ENCODE measurements at places on chromosomes 11 and 22. TPM values are rescaled to one million over a fixed set of nuclear protein-coding genes. Genes with fewer than 3 reads are reported as not detected.
A peak's percentile ranks its signal among the peaks of the same experiment; 100 is the strongest.

DNA sequence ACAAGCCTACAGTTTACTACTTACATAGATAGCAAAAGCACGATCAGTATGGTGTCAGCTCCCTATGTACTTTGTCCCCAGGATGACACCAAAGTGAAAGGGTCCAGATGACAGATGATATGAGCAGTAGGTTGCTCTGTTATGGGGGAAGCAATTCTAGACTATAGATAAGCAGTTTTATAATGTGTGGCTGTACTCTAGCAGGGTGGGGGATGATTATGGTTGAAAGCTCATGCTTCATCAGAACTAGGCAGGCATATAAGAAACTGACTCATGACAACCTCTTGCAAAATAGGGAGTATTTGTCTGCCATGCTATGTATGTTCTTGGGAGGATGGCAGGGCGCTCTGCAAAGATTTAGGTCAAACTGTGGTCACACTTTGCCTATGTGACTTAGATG lies 158.2 kb upstream of the ZBED5 start:
- DNase-seq: no peak

DNA sequence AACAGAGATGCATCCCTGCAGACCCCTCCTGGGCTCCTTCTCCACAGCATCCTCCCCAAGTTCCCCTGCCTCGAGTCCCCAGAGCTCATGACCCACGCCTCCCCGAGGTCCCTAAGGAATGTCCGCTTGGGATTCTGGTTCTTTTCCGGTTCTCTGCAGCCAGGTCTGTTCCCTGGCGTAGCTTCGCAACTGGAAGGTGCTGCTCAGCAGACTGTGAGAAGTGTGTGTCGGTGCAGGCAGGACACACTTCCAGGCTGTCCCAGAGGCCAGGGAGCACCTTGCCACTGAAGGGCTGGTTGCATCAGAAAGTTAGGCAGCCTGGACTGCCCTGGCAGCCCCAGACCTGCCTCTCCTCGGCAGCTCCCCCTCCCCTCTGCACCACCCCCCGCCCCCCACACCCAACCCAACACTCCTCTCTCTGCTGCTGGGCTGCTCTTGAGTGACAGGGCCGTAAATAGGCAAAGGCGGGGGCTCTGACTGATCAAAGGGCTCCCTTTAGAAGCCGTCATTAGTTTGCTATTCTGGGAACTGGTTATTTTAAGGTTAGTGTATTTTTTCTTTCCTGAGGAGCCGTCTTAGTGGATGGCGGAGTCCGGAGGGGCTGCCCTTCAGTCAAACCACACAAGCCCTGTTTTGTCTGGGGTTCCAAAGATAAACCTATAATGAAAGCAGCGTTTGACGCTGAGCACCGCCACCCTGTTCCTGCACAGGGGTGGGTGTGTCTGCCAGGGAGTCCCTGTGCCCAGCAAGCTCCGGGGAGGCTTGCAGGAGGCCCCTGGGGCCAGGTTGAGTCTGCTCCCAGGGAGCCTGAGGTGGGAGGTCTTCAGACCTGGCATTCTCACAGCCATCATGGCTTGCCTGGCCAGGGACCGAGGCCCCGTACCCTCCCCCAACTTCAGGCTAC lies 88.6 kb upstream of the KCNQ1OT1 start:
- no peak for DNase-seq

NEU3 gene
- 11.6 TPM for polyA plus RNA-seq

KRTAP5-9 gene
- polyA plus RNA-seq: 0.13 TPM

GRCh38 chr11:78194490-78194889 lies 5.8 kb downstream of the USP35 start:
- no peak for DNase-seq

CHRM1 gene
- 0.70 TPM for polyA plus RNA-seq

DNA sequence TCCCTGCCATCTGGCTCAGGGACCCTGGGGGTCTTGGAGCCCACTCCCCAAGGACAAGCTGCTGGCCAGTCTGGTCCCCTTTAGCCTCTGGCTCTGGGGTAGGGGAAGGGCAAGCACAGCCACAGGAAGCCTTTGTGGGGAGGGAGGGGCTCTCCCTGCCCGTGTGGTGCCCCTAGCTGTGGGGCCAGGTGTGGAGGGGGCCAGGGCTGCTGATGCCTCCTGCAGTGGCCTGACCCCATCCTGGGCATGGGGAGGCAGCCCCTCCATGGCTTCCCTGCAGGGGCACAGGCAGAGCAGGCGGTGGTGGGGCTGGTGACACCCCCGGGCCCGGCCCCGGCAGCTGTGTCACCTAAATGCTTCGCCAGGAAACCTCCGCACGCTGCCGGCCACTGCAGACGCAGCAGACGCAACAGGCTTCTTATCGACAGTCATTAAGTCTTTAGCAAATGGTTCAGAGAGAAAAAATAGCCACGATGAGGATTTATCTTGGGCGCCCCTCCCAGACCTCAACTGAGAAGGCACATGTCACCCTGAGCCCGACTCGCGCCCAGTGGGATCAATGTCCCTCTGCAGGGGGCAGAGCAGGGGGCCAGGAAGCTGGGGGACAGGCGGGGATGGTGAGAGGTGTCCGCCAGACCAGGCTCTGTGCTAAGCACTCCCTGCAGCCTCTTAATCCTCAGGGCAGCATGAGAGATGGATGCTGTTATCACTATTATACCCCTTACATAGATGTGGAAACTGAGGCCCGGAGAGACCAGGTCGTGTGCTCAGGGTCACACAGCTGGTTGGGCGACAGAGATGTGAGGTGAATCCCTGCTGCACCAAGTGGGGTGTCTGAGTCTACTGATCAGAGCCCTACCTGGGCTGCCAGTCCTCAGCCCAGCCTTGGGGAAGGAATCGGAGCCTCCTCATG lies 33.9 kb downstream of the FLRT1 start:
- no peak for DNase-seq

DNA sequence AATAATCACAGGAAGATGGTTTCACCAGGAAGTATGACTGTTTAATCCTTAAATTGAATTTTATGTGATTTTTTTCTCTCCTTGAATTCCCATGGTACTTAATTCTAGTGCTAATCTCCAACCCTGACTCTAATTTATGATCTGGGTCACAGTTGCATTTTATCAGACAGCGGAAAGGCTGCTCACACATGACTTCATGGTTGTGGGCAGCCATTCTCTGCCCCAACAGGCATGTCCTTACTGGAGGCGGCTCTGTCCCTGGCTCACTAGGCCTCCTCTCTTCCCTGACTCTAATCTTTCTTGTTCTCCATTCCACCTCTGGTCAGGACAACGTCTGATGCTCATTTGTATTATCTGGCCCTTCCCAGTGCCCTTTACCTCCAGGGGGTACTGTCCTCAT lies 184.4 kb downstream of the CHST1 start:
- no peak for DNase-seq

GRCh38 chr11:43905813-43906241 lies 25.2 kb downstream of the ALKBH3 start:
- DNase-seq: peak; percentile 92

GRCh38 chr11:47451436-47451835 lies 2.5 kb upstream of the RAPSN start:
- DNase-seq: no peak

GRCh38 chr11:64044730-64045393 lies 9.1 kb downstream of the FLRT1 start:
- DNase-seq: no peak

RIMBP3B gene
- not detected for polyA plus RNA-seq

GRCh38 chr22:32800994-32801536 lies 440 bp upstream of the TIMP3 start:
- DNase-seq: no peak

THYN1 gene
- 77.8 TPM for polyA plus RNA-seq

DNA sequence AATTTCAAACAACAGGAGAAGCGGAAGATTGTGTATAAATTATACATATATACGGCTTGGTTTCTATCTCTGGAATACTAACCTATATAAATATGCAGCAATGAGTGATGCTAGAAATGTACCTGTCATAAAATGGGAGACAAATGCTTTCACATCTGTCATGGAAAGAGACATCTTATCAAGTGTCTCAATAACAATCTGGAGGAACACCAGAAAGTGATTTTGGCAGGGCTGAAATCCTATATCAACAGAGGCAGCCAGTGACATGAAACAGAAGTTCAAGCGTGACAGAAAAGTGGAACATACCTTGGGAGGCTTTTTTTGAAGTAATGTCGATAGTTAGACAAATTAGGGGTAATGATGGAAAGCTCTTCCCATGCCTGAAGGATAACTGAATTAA lies 834.6 kb downstream of the JRKL start:
- no peak for DNase-seq

GRCh38 chr11:11717064-11717725 lies 95.4 kb upstream of the GALNT18 start:
- no peak for DNase-seq

CALCB gene
- polyA plus RNA-seq: 0.22 TPM

A4GALT gene
- 1.8 TPM for polyA plus RNA-seq

SPTBN2 gene
- 6.1 TPM for polyA plus RNA-seq

KBTBD4 gene
- polyA plus RNA-seq: 19.9 TPM

RAB30 gene
- polyA plus RNA-seq: 16.1 TPM

DNA sequence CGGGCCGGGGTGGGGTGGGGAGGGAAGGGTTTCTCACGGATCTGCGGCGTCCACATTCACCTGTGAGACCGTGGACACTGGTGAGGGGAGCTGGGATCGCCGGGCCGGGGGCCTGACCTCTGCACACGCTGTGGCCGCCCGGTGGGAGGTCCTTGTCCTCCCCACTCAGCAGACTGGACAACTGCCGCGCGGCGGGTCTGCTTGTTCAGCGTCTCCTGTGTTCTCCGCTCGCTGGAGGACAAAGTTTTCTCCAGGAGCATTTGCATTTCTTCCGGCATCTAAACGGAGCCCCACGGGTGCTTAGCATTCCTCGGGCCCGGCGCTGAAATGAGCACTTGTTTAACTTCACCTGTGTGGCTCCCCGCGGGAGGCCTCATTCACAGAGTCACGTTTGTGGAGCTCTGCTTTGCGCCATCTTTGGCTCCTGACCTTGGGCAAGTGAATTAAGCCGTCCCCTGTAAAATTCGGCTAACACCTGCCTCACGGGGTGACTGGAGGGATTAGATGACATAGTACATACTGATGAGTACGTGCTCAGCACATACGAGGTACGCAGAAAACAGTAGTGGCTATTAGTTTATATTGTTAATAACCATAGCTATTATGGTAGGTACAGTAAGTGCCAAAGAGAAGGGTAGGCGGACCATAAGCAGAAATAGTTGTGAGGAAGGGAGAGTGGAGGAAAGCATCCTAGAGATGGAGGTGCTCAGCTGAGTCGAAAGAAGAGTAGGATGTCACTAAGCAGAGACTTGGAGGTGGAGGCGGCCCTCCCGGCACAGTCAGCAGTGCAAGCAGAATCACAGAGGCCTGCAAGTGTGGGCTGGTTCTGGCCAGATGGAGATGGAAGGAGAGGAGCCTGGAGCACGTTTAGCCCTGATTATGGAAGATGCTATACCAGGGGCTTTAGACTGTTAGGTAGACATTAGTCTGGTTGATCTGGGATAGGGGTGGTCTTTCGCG lies 885 bp downstream of the TRMU start:
- no peak for DNase-seq

MMP27 gene
- not detected for polyA plus RNA-seq

- no peak for DNase-seq
Observed at GRCh38 chr22:19065929-19066328, 56.3 kb downstream of the DGCR2 start.

GRCh38 chr11:64918017-64918416 lies 1.0 kb upstream of the ATG2A start:
- DNase-seq: no peak

SOX6 gene
- polyA plus RNA-seq: 16.8 TPM

INS gene
- polyA plus RNA-seq: not detected

GRCh38 chr11:810040-810567 lies 337 bp downstream of the RPLP2 start:
- no peak for DNase-seq

POU2AF2 gene
- polyA plus RNA-seq: not detected

DNA sequence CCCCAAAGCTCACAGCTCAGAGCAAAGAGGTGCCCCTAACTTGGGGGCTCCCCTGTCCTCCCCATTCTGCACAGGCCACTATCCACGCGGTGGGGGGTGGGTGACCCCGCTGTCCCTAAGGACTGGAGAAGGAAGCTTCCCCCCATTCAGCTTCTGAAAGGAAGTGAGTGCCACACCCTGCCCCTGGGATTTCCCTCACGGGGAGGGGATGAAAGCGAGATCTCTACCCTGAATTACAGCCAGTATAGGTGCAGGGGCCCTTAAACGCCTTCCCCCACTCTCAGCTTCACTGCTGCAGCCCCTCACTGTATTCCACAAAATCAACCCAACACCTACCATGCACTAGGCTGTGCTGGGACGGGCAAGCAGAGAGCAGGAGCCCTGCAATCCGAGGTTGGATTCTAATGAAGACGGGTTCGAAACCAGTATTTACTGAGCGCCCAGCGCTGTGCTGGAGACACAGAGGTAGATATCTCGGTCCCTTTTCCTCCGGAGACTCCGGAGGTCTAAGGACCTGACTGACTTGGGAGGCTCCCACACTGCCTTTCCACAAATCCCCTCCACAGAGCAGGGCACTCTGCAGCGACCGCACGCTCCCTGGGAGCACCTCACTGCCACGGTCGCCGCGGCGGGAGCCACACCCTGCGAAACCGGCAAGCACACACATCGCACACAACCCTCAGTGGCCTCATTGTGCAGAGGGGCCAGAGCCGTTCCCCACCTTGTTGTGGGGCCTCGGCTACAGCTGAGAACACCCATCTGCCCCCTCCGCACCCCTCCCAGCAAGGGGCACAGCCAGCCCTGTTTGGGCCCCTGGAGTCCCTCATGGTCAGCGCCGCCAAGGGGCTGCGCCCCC lies 1.8 kb downstream of the AHNAK start:
- no peak for DNase-seq

SEC14L6 gene
- 2.5 TPM for polyA plus RNA-seq

DNA sequence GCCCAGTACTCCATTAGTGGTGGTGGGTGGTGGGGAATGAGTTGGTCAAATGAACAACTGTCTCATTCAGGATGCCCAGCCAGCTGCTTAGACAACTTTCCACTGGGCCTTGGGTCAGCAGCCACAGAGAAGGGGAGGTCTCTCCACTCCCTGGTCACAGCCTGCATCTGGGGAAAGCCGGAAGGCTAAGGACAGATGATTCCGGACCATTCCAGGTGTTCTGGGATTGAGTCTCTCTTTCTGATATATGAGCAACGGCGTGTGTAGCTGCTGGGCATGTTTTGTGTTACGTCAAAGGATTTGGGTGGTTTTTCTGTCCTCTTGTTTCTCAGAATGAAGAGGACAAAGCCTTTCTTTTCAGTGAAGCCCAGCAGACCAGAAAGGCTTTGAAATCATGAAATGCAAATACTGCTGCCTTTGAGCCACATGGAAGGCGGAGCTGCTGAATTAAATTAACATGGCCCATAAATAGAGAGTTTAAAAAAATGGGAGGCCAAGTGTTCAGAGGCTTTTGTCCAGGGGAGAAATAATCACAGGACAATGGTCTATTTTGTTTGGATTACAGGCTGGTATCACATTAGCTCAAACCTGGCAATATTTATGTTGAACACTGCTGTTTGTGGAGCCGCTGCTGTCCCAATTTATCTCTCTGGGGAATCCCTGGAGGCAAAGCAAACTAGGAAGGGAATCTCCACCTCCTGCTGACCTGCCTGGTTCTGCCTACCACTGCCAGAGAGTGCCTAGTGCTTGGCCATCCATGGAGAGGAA lies 234.4 kb upstream of the E2F8 start:
- no peak for DNase-seq

DNA sequence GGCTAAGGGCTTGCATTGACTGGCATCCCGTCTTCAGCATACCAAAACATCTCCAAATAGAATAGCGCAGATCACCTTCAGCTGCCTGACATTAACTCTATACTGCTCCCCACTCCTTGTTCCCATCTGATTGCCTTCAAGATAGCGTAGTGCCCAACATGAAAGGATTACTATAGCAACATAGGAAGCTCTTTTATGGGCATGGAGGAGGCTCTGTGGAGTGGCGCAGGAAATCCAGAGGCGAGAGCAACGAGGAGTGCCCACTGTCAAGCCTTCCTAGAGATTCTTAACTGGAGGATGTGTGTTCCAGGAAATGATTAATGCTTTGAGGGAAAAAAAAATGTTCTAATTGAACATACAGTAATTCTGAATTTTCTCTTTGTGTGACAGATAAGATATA lies 213.3 kb downstream of the CADM1 start:
- DNase-seq: no peak

Measured in right lung (tissue), 10 donors.